ENCODE measurements at places on chromosomes 1 and 21.

DNA sequence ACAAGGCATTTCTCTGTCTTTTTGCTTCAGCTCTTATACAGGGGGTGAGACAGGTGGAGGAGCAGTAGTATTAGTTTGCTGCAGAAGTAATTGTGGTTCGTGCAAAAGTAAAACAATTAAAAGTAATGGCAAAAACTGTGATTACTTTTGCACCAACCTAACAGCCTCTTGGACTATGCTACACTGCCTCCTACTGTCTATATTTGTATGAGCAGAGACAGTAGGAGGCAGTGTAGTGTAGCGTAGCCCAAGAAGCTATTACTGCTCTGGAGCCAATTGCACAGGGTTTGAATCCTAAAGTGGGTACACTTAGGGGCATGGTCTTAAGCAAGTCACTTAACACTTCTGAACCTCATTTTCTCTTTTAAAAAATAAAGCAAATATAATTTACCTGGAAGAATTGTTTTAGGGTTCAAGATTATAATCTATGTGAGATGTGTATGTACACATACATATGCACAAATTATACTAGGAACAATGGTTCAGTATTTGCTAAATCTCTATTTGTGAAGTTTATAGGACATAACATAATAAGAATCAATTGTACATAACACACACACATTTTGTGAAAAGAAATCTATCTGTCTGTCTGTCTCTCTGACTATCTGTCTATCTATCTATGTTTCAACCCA, 103.8 kb downstream of the BRINP3 start:
- H3K27me3 ChIP-seq, result no peaks in the 10 kb centered on the region
- H3K4me3 ChIP-seq, result no peak overlapping the region
- no peak overlapping the region for H3K27ac ChIP-seq
- no peak for DNase-seq
- H3K4me1 ChIP-seq, result no peaks in the 10 kb centered on the region

- no peaks in the 10 kb centered on the region for H3K36me3 ChIP-seq
- no peak overlapping the region for H3K4me3 ChIP-seq
- DNase-seq, result no peak
- peaks cover 2% of the 10 kb centered on the region for H3K27me3 ChIP-seq
These were observed 18.1 kb upstream of the HMCN1 start for GRCh38 chr1:185716095-185716494.

DNA sequence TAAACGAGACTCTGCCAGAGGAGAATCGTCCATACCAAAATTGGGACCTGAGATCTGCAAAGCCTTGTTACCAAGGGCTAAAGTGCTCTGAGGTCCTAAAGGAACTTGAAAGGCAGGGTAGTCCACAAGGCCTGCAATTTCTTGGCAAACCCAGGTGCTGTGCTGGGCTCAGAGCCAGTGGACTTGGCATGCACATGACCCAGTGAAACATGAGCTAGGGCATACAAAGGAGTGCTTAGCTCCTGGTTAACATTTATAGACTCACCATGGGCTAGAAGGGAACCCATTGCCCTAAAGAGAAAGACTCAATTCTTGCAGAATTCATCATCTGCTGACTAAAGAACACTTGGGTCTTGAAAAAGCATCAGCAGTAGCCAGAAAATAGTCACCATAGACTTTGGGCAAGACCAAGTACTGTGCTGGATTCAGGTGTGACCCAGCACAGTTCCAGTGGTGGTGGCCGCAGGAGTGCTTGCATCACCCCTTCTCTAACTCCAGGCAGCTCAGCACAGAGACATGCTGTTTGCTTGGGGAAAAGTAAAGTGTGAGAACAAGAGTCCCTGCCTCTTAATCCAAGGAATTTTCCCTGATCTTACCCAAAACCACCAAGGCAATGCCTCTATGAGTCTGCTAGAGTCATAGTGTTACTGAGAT, 1069.4 kb upstream of the ADGRL2 start:
- DNase-seq, result no peak
- no peaks in the 10 kb centered on the region for H3K27me3 ChIP-seq
- no peak overlapping the region for H3K4me3 ChIP-seq
- H3K27ac ChIP-seq, result no peak overlapping the region
- H3K36me3 ChIP-seq, result no peaks in the 10 kb centered on the region

- H3K36me3 ChIP-seq, result no peaks in the 10 kb centered on the region
- H3K27ac ChIP-seq, result no peak overlapping the region
- H3K27me3 ChIP-seq, result no peaks in the 10 kb centered on the region
These were observed 68.9 kb downstream of the TENT5C start for GRCh38 chr1:117674521-117675400.

GRCh38 chr1:3117879-3118278, 48.9 kb downstream of the PRDM16 start:
- H3K4me1 ChIP-seq, result no peaks in the 10 kb centered on the region
- no peaks in the 10 kb centered on the region for H3K27me3 ChIP-seq
- H3K4me3 ChIP-seq, result no peak overlapping the region
- no peak overlapping the region for H3K27ac ChIP-seq
- DNase-seq, result no peak

DNA sequence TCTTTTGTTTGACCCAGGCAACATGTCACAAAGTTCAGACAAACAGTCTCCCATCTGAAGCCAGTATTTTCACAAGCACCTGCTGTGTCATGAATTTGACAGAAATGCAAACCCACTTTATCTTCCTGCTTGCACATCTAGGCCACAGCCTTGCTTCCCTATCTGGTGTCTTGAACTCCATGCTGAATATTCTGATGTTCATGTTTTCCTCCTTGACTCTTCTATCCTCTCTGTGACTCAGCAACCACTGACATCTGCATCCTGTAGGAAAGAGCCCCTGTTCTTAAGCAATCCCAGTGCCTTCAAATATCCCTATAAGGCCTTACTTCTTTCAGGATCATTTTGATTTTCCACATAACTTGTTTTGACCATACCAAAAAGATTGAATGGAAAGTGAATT, 6.5 kb downstream of the CD55 start:
- H3K36me3 ChIP-seq, result peaks cover 86% of the 10 kb centered on the region
- H3K4me3 ChIP-seq, result no peak overlapping the region
- DNase-seq, result no peak
- peak overlapping the region; percentile 8 for H3K27ac ChIP-seq
- peaks cover 51% of the 10 kb centered on the region for H3K4me1 ChIP-seq

DNA sequence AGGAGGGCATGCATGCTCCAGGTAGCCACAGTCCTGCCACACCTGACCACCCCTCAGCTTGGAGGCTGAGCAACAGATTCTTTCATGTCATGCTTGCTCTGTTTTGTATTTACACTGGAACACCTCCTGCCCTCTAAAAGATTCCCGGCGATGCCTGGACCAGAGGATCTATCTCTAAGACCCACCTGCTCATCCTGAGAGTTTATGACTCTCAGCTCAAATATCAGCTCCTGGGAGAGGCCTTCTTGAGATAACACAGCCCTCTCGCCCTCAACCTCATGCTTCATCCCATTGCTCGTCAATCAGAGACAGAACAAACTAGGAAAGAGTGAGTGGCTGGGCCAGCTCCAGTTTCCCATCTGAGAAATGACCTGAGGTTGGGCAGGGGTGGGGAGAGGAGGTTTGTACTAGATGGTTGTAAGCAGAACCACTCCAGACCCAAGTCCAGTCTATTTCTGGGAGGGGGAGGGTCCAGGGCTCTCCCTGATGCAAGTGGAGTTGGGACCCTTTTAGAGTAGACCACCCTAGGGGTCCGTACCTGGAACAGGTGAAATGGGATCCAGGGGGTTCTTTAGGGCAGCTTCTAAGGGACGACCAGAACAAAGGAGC, 524.5 kb downstream of the MATN1 start:
- no peaks in the 10 kb centered on the region for H3K36me3 ChIP-seq
- H3K4me3 ChIP-seq, result no peak overlapping the region
- no peaks in the 10 kb centered on the region for H3K4me1 ChIP-seq
- H3K27ac ChIP-seq, result no peak overlapping the region

DNA sequence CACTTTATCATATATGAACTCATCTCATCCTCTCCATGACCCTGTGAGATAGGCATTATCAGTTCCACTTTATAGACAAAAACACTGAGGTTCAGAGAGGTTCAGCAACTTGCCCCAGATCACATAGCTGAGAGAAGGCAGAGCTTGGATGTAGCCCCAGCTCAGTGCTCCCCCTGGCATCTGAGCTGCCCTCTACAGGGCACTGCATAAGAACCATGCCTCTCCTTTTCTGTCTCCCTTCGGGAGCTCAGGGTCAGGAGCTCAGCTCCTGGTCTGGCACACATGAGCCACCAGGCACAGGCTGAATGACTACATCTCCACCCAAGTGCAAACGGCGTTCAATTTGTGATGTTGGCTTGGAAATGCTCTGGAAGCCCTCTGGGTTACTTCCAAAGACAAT, 16.9 kb downstream of the RAB7B start:
- DNase-seq, result no peak
- no peaks in the 10 kb centered on the region for H3K4me1 ChIP-seq
- H3K36me3 ChIP-seq, result no peaks in the 10 kb centered on the region
- peaks cover 7% of the 10 kb centered on the region for H3K27me3 ChIP-seq

DNA sequence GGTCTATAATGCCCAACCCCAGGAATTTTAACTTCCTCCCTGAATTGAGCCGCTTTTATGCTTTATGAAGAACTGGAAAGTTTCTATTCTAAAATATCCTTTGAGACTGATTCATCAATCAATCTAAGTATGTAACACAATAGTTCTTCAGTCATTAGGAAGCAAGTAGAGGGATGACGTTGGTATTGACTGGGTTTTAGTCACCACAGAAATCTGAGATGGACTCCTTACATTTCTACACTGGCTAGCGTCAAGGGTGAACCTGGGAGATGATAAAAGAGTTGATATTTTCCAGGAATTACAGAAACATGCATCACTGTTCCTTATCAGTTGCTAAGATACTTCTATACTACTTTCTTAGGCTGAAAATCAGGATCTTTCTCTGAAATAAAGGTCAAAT, 308.0 kb downstream of the HMCN1 start:
- peaks cover 5% of the 10 kb centered on the region for H3K27me3 ChIP-seq
- DNase-seq, result no peak
- H3K4me3 ChIP-seq, result no peak overlapping the region
- H3K4me1 ChIP-seq, result no peaks in the 10 kb centered on the region
- no peaks in the 10 kb centered on the region for H3K36me3 ChIP-seq
- H3K27ac ChIP-seq, result no peak overlapping the region

DNA sequence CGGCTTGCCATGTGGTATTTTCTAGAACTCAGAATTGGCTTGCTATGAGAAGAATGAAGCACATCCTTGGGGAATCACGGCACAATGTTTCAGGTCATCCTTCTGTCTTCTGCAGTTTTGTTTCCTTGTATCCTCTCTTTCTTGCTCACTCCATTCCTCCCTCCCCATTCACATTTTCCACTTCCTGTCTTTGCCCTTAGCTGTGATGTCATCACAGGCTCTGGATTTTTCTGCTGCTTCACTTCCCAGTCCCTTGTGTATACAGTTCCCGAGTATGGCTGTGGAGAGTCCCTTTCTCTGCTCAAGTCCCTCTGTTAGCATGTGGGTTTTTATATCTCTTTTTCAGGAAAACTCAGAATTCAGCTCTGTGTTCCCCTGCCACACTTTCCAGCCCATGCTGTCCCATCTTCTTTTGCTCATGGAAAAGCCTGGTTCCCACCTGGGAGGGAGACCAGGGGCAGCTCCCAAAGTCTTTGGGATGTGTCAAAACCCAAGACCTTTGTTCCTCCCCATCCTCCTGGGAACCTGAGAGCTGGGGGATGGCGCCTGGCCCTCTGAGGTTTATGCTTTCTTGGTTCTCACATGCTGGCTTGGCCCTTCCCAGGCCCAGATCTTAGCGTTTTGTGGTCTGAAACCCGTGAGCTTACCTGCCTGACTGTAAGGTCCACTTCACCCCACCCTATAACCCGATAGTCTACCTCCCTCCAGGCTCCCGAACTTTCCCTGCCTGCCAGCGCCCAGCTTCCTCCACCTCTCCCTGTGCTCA, 4.8 kb upstream of the RGS16 start:
- no peak overlapping the region for H3K4me3 ChIP-seq
- DNase-seq, result no peak
- H3K36me3 ChIP-seq, result no peaks in the 10 kb centered on the region
- peak overlapping the region; percentile 1 for H3K27ac ChIP-seq
- H3K27me3 ChIP-seq, result peaks cover 35% of the 10 kb centered on the region

GRCh38 chr1:192104852-192105251, 53.4 kb upstream of the RGS18 start:
- no peaks in the 10 kb centered on the region for H3K27me3 ChIP-seq
- no peak overlapping the region for H3K4me3 ChIP-seq
- DNase-seq, result no peak
- H3K36me3 ChIP-seq, result no peaks in the 10 kb centered on the region

DNA sequence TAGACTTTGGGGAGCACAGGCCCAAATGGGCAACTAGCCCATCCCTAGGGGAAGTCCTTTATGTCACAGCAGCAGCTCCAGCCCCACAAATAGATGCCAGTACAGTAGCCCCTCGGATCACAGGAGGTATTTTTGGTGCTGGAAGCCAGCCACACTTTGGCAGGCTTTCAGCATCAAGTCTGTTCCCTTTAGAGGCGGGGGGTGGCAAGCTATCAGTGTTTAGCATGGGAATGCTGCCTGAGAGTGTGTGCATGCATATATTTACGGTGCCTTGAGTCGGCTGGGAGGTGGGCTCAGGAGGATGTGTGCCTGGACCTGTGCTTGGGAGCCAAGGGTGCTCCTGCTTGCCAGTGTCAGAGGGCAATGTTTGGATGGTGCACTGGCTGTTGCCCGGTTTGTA, 3.5 kb upstream of the PLXNA2 start:
- peaks cover 12% of the 10 kb centered on the region for H3K4me1 ChIP-seq
- DNase-seq, result no peak
- no peak overlapping the region for H3K27ac ChIP-seq

GRCh38 chr21:25936776-25937175, 202.0 kb downstream of the GABPA start:
- H3K4me3 ChIP-seq, result no peak overlapping the region
- H3K27me3 ChIP-seq, result no peaks in the 10 kb centered on the region
- no peak overlapping the region for H3K27ac ChIP-seq
- H3K4me1 ChIP-seq, result peaks cover 7% of the 10 kb centered on the region

- no peak overlapping the region for H3K27ac ChIP-seq
- no peak overlapping the region for H3K4me3 ChIP-seq
- no peaks in the 10 kb centered on the region for H3K4me1 ChIP-seq
- no peaks in the 10 kb centered on the region for H3K36me3 ChIP-seq
- peaks cover 3% of the 10 kb centered on the region for H3K27me3 ChIP-seq
- no peak for DNase-seq
These were observed 36.6 kb downstream of the PLXNA2 start for GRCh38 chr1:208207388-208208131.

DNA sequence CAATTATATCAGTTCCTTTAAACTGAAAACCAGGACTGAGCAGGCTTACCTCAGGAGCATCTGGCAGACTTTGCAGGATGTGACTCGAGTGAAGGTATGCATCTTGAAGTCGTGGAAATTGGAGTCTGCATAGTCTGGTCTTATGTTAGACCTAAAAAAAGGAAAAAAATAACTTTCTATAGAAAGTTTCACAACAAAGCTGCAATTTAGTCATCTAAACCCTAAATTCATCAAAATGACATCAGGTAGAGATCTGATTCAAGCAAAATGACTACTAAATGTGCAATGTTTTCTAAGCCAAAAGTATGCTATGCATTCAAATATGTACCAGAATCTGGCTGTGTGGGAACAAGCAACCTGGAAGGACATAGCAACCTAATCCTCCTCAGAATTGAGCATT, 260.1 kb downstream of the VAV3 start:
- no peak for DNase-seq
- H3K36me3 ChIP-seq, result peaks cover 4% of the 10 kb centered on the region
- H3K4me1 ChIP-seq, result no peaks in the 10 kb centered on the region
- no peak overlapping the region for H3K4me3 ChIP-seq
- H3K27ac ChIP-seq, result no peak overlapping the region
- no peaks in the 10 kb centered on the region for H3K27me3 ChIP-seq

GRCh38 chr1:243748706-243749283, 101.2 kb downstream of the AKT3 start:
- H3K4me1 ChIP-seq, result peaks cover 28% of the 10 kb centered on the region
- no peak for DNase-seq
- H3K4me3 ChIP-seq, result no peak overlapping the region
- no peaks in the 10 kb centered on the region for H3K27me3 ChIP-seq

All from activated CD4-positive, alpha-beta T cell treated with anti-CD3 and anti-CD28 coated beads for 36 hours (primary cell).